Spinal cord (tissue), 10 donors: ENCODE measurements at places on chromosomes 12 and 14. TPM values are rescaled to one million over a fixed set of nuclear protein-coding genes. Genes with fewer than 3 reads are reported as not detected.

- H3K36me3 ChIP-seq, result no peaks in the 10 kb centered on the region
- no peak for DNase-seq
- no peaks in the 10 kb centered on the region for H3K27me3 ChIP-seq
- no peak overlapping the region for H3K4me3 ChIP-seq
- no peak overlapping the region for H3K27ac ChIP-seq
Measured at GRCh38 chr12:108307006-108307405, 32.1 kb downstream of the CMKLR1 start.

- no peaks in the 10 kb centered on the region for H3K36me3 ChIP-seq
- H3K4me1 ChIP-seq, result peaks cover 3% of the 10 kb centered on the region
- DNase-seq, result no peak
- H3K27ac ChIP-seq, result no peak overlapping the region
- H3K27me3 ChIP-seq, result no peaks in the 10 kb centered on the region
- H3K4me3 ChIP-seq, result no peak overlapping the region
Measured at GRCh38 chr12:98113548-98113947, 401.8 kb upstream of the TMPO start.

DNA sequence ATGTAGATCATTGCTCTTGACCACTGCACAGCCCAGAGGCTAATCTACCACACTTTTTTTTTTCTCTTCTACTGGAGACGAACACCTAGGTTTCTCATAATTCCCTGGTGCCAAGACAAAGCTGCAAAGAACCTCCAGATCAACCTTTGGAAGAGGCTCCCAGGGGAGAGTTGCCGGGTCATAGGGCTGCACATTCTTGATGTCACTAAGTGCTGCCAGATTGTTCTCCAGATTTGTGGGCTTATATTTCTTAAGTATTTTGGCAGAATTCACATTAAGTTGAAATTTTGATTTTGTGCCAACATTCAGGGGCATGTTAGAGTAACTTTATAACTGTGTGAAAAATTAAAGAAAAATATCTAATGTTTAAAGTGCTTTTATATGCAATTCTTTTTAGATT, 13.5 kb upstream of the PDZRN4 start:
- H3K36me3 ChIP-seq, result no peaks in the 10 kb centered on the region
- no peak overlapping the region for H3K27ac ChIP-seq
- H3K4me3 ChIP-seq, result no peak overlapping the region
- H3K4me1 ChIP-seq, result no peaks in the 10 kb centered on the region
- no peak for DNase-seq
- no peaks in the 10 kb centered on the region for H3K27me3 ChIP-seq

DNA sequence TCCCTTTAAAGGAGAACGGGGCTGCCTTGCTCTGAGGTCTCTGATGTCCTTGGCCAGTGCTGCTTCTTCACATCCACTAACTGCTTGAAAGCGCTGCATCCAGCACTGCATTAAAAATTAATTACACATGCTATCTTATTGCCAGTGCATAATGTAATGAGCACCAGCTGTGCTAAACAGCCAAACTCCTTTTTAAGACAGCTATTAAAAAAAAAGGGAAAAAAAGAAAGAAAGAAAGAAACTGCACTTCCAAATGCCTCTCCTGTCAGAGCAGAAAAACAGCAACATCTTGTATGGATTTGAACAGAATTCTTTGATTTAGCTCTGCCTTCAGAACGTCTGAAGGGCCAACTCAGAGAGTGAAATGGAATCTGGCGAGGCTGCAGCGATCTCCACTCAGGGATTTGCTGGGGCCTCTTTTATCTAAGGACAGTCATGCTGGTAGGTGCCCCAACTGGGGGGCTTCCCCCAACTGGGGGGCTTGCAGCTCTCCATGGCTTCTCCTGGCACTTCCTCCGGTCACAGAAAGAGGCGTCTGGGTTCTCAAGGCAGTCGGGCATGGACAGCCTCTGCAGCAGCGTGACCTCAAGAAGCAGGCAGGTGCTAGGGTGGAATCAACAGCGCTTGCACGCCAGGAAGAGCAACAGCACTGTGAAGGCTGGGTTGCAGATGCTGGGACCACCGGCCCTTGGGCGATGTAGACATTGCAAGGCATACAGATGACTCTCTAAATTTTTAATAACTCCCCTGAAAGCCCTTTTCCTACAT, 46.4 kb downstream of the BCL11B start:
- no peak overlapping the region for H3K27ac ChIP-seq
- H3K4me1 ChIP-seq, result peaks cover 47% of the 10 kb centered on the region
- H3K27me3 ChIP-seq, result peaks cover 7% of the 10 kb centered on the region
- H3K36me3 ChIP-seq, result peaks cover 6% of the 10 kb centered on the region
- DNase-seq, result no peak

DNA sequence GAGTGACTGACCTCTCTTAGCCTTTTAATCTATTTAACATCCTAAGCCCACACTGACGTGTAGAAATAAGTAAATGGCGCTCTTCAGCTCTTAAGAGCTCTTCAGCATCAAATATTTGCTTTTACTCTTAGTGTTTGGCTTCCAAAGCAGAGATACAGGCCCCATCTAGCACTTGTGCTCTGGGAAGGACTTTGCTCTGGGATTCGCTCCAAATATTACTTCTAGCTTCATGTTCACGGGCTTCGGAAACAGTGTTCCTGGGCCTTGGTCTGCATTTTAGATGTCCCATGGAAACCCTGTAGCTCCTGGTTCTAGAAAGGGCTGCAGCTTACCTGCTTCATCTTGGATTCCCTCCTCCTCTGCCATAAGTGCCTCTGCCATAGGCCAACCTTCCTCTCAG, 2.7 kb upstream of the NKX2-8 start:
- no peak overlapping the region for H3K4me3 ChIP-seq
- H3K4me1 ChIP-seq, result peaks cover 37% of the 10 kb centered on the region
- no peak overlapping the region for H3K27ac ChIP-seq
- H3K36me3 ChIP-seq, result no peaks in the 10 kb centered on the region

- H3K4me3 ChIP-seq, result no peak overlapping the region
- no peaks in the 10 kb centered on the region for H3K36me3 ChIP-seq
- H3K4me1 ChIP-seq, result no peaks in the 10 kb centered on the region
- H3K27me3 ChIP-seq, result no peaks in the 10 kb centered on the region
Measured at GRCh38 chr12:89836026-89836425, 127.4 kb upstream of the ATP2B1 start.

DNA sequence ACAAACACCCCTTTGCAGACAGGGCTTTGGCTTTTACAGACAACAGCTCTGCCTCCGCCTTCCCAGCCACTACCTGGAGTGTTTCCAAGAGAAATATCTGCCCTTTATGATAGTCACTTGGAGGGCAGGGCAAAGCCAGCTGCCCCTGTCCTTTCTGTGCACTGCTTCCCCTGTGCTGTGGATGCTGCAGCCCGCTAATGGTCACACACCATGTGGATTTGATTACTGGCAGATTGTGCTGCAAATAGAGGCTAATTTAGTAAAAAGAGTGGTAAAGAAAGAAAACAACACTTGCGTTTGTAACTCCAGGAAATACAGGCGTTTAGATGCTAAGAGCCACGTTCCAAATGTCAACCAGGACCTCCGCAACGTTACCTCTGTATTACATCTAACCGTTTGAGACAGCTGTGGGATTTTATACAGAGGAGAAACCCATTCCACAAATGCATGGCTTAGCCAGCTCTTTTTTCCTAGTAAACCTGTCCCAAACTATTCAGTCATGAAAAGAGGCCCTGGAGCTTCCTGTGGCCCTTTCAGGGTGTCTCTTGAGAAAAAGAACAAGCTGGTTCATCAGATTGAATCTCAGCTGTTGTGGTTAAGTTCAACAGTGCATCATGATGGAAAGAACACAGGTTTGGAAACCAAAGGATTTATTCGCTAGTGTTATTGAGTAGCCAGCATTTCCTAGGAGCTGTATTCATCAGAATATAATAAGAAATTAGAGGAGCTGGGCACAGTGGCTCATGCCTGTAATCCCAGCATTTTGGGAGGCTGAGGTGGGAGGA, 30.1 kb upstream of the PWP1 start:
- no peak overlapping the region for H3K4me3 ChIP-seq
- H3K27ac ChIP-seq, result no peak overlapping the region
- DNase-seq, result no peak
- no peaks in the 10 kb centered on the region for H3K27me3 ChIP-seq

The AQP5 gene
- polyA plus RNA-seq, result 2.4 TPM
